ENCODE measurements at places on chromosomes 12 and 14.

GRCh38 chr14:97976861-97977260 is 1179.7 kb downstream of the VRK1 start:
- DNase-seq = no peak

GRCh38 chr14:90388982-90389381 is 7.8 kb upstream of the CALM1 start:
- DNase-seq = no peak

GRCh38 chr14:58275527-58276190 is 22.7 kb upstream of the ARID4A start:
- DNase-seq = no peak

DNA sequence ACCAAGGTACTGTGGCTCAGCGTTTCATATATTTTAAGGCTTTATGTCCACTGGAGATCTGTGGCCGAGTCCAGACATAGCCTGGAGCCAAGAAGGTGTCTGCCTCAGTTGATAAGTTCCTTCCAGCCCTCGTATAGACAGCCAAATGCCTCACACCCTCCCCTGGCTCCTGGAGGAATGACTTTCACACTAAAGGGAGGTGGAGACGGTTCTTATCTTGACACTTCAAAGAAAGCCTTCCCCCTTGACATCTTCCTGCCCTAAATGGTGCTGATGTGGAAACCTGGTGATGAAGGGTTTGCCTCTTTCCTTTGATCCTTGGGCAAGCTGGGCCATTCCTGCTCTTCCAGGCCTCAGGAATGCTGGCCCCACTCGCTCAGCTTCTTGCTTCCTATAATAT is 474.8 kb upstream of the TBX3 start:
- no peak for DNase-seq

DNA sequence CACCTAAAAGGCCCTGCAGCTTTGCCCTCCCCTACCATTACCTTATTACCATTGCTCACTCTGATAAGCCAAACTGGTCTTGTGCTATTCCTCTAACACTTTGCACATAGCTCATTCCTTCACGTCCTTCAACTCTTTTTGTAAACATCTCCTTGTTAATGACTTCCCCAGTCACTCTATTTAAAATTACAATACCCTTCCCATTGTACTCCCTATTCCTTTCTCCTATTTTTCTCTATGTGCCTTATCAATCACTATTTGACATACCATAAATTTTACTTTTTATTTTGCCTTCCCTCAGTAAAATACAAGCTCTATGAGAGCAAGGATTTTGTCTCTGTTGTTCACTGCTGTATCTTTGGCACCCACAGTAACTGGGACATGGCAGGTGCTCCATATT is 5.4 kb downstream of the SARNP start:
- no peak for DNase-seq

GRCh38 chr12:29088611-29089219 is 60.4 kb upstream of the FAR2 start:
- peak; percentile 52 for DNase-seq

DNA sequence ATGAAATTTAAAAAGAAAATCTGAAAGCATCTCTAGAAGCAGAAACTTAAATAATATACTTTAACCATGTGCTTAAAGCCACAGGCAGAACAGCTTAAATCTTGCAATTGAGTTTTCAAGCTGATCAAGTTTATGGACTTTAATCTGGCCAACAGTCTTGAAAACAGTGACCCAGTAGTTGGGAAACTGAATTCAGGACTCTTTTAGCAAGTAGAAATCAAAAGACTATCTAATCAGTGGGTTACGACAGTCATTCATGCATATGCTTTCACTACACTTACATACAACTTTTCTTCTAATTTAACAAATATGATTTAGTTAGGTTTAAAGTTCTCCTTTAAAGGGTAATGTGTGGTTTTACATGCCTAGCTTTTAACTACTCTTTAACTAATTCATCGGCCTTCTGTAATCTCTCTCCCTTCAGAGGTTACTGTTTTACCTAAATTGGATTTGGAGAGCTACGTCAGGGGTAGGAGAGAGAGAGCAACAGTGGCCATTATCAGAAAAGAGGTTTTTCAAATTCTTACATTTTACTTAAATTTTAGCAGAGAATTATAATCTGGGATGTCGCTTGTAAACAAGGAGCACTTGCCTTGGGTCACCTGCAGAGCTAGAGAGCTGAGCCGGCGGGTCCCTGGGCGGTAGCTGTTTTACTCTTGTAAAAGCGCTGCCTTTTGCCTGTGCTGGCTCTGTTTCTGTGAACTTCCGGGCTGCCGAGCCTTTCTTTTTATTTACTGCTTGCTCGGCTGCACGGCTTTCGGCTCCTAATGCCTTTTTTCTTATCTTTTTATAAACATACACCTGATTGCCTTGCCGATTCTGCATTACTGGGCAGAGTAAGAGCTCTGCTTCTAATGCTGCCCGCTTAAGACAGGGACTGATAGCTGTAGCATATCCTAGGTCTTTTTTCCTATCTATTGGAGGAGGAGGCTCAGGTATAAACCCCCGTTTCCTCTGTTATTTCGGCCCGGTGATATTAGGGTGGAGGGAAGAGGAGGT is 17.4 kb upstream of the LYZ start:
- peak; percentile 34 for DNase-seq

- peak; percentile 71 for DNase-seq
Measured at GRCh38 chr12:68890701-68891113, 42.3 kb downstream of the CPM start.

GRCh38 chr12:125283521-125283920 is 218.3 kb downstream of the AACS start:
- DNase-seq = no peak

GRCh38 chr14:94638961-94639817 is 27.0 kb downstream of the SERPINA3 start:
- no peak for DNase-seq

Measured in inflammatory macrophage treated with lipopolysaccharide for 4 hours (primary cell).